NCI-H2029 (cell line): ENCODE measurements at places on chromosomes 13 and 19.

DNA sequence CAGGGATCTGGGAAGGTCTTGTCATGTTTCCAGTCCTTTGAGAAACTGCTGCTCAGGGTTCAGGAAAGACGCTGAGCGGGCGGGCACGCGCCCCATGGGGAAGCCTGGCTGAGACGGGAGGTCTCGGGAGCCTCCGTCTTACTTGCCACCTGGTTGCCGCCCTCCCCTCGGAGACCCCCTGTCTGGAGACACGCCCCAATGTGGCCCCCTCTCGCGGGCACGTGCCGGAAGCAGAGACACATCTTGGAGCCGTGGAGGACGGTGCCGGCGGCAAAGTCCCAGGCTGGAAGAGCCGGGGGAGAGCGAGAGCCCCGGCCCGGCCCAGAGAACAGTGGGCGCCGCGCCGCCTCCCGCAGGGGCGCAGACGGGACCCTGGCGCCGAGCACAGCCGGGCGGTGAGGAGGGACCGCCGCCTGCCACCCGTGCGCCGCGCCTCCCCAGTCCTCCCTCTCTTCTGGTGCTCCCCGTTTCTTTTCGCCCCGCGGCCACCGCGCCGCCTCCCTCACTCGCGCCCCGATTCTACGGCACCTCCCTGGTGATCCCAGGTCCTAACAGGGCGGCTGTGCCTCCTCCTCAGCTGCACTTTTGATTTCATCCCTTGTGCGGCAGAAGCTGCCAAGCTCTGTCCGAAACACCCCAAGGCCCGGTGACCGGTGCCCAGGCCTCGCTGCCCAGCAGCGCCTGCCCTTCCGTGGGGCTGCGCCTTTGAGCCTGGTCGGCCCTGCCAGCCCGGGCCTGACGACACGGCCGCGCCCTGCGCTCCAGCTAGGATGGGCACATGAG lies 15.5 kb downstream of the GJB2 start:
- no peak for DNase-seq

- no peak for DNase-seq
These were observed 65.5 kb downstream of the TBC1D4 start for GRCh38 chr13:75416327-75417011.

DNA sequence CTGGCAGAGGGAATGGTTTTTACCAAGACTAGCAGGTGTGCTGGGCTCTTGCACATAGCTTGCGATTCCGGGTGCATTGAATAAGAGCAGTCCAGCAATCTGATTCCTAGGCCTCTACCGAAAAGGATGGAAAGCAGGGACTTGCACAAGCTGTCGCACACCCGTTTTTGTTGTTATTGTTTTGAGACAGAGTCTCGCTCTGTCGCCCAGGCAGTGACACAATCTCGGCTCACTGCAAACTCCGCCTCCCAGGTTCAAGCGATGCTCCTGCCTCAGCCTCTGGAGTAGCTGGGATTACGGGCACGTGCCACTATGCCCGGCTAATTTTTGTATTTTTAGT lies 5.5 kb downstream of the EBI3 start:
- no peak for DNase-seq

GRCh38 chr13:38398711-38399493 lies 49.3 kb downstream of the UFM1 start:
- no peak for DNase-seq

- DNase-seq = no peak
These were observed 20.7 kb downstream of the NDFIP2 start for GRCh38 chr13:79501538-79502232.

DNA sequence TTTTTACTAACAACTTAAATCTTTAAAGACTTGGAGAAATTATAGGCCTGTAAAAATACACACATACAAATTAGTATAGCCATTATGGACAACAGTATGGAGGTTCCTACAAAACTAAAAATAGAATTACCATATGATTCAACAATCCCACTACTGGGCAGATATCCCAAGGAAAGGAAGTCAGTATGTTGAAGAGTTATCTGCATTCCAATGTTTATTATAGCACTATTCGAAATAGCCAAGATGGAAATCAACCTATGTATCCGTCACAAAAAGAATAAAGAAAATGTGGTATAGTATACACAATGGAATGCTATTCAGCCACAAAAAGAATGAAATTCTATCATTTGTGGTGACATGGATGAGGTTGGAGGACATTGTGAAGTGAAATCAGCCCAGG lies 37.2 kb downstream of the SLITRK1 start:
- DNase-seq = no peak

DNA sequence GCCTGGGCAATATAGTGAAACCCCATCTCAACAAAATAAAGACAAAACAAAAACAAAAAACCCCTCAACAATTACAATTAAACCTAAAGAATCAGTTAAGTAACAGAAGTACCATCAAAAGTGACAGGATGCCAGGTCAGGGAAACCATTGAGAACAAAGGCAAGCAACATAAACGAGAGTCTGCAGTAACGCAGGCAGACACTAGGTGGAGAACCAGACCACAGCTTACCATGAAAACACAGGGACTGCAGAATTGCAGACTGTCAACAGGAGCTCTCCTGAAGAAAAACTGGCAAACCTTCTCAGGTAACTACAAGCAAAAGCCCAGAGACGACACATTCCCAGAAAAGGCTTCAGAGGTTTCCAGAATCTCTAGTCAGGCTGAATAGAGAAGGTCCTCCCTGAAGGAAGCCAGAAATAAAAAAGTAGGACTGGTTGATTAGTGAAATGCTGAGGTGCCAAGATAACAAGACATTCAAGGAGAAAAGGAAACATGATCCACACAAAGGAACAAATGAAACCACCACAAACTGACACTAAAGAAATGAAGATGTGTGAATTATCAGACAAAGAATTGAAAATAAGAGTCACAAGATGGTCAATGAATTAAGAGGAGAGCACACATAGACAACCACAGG lies 2.2 kb upstream of the ZNF665 start:
- peak; percentile 26 for DNase-seq

GRCh38 chr19:42514449-42514848 lies 13.8 kb downstream of the CEACAM1 start:
- no peak for DNase-seq
